ENCODE measurements at places on chromosomes 12 and 14. TPM values are rescaled to one million over a fixed set of nuclear protein-coding genes. Genes with fewer than 3 reads are reported as not detected.

The LMO3 gene
- total RNA-seq, result 3.3 TPM

The AQP2 gene
- not detected for total RNA-seq

The DIO2 gene
- total RNA-seq, result not detected

The RNASE7 gene
- 12.1 TPM for total RNA-seq

The DICER1 gene
- total RNA-seq, result 39.8 TPM

The TGFB3 gene
- total RNA-seq, result 1.3 TPM

DNA sequence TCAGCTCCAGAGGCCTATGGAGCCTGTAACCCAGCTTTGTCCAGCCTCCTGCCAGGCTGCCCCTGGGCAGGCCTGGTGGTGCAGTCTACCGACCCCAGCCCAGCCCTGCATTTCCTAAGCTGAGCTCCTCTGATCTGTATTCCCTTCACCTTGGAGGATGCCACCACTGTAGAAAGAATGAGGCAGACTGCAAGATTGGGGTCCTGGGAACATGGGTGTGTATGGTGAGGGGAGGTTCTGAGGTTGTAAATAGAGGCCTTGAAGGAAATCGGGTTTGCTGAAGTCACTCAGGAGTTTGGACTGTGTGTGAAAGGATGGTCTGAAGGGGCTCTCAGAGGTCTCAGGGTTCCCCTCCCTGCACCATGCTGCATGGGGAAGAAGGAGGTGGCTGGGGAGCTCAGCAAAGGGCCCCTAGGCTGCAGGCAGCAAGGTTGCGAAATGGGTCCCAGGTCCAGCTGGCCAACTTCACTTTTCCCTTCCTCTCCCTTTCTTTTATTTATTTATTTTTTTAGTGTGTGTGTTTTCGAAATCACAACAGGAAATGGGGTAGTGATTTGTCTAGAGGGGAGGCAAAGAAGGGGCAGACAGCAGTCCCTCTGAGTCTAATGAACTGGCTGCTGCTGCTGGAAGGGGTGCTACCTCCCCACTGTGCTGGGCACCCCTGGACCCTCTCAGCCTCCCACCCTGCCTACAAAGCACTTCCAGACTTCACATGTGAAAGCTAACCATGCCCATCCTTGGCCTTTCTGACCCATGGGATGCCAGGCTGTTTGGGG lies 1.2 kb upstream of the LRP1-AS start:
- DNase-seq, result no peak

- DNase-seq, result no peak
Observed at GRCh38 chr14:101222362-101223070, 319.0 kb upstream of the RTL1 start.

GRCh38 chr12:59119676-59120075 lies 199.4 kb upstream of the LRIG3 start:
- peak; percentile 78 for DNase-seq

GRCh38 chr14:58280954-58281787 lies 17.2 kb upstream of the ARID4A start:
- DNase-seq, result peak; percentile 88

DNA sequence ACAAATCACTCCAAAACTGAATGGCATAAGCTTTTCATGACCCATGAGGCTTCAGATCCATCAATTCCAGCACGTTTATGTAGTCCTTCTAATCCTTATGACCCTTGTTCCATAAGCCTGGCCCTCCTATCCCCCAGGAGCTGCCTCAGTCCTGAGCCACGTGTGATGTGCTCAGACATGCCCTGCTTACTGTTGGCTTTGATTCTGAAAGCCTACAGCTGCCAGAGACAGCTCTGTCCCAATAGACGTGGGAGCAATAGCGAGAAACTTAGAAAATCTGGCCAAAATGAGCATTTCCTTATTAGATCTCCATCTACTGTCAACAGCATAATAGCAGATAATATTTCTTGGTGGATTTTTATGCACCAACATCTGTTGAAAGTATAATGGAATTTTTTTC lies 33.2 kb downstream of the DUSP6 start:
- peak; percentile 82 for DNase-seq

GRCh38 chr14:89641495-89642175 lies 224.6 kb upstream of the FOXN3 start:
- no peak for DNase-seq

DNA sequence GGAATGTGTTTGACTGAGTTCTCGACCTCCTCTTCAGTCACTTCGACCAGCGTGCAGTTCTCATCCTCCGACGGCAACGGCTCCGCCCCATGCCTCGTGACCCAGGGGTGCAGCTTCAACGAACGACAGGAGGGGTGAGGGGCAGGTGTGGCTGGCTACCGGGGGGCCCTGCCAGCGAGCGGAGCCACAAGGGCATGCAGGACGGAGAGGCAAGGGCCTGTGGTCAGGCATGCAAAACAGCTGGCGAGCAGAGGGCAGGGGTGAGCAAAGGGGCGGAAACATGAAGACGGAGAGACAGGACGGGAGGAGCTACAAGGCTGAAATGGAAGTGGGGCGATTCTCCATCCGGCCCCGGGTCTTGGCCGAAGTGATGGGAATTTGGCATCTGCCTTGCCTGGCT lies 38.7 kb downstream of the P2RX4 start:
- no peak for DNase-seq

- DNase-seq, result no peak
Observed at GRCh38 chr14:96648506-96649326, 146.5 kb downstream of the PAPOLA start.

GRCh38 chr12:5691943-5692342 lies 253.1 kb downstream of the ANO2 start:
- no peak for DNase-seq

DNA sequence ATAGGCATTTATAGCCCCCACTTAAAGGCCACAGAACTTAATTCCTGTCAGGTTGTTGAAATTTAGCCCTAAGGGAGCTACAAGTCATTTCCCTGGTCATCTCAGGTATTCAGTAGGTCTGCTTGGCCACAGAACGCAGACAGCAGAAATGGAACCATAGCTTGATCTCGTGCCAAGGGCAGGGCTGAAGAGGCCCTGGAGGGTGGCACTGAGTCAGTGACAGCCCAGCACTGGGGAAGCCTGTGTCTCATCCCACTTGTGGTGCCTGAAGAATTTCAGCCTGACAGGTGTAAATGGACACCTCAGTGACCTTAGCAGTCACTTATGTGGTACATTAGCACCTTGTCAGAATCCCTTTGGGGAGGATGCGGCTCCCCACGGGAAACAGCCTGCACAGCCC lies 6.6 kb downstream of the PRKAB1 start:
- DNase-seq, result no peak

- DNase-seq, result peak; percentile 40
Observed at GRCh38 chr14:76391981-76392690, 16.2 kb downstream of the ESRRB start.

- peak; percentile 27 for DNase-seq
Observed at GRCh38 chr14:60643463-60644314, 5.6 kb downstream of the SIX1 start.

GRCh38 chr12:116278279-116278626 lies 760 bp upstream of the MED13L start:
- DNase-seq, result no peak

- DNase-seq, result no peak
Observed at GRCh38 chr12:116538076-116538591, 21.0 kb upstream of the MAP1LC3B2 start.

DNA sequence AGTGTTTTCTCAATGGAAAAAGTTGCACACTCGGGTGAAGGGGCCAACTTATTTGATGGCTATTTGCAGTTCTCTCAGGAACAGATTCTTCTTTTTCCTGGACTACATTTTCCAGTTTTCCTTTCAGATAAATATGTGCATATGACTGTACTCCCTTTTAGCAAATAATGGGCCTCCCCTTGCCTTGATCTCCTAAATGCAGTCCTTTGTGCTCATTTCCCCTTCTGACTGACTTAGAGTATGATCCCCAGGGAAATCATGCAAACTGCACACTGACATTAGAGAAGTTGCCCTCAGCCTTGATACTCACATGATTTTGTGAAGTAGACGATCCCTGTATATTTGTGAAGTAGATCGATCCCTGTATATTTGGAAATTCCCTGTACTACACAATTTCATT lies 492.9 kb upstream of the NOVA1 start:
- no peak for DNase-seq

DNA sequence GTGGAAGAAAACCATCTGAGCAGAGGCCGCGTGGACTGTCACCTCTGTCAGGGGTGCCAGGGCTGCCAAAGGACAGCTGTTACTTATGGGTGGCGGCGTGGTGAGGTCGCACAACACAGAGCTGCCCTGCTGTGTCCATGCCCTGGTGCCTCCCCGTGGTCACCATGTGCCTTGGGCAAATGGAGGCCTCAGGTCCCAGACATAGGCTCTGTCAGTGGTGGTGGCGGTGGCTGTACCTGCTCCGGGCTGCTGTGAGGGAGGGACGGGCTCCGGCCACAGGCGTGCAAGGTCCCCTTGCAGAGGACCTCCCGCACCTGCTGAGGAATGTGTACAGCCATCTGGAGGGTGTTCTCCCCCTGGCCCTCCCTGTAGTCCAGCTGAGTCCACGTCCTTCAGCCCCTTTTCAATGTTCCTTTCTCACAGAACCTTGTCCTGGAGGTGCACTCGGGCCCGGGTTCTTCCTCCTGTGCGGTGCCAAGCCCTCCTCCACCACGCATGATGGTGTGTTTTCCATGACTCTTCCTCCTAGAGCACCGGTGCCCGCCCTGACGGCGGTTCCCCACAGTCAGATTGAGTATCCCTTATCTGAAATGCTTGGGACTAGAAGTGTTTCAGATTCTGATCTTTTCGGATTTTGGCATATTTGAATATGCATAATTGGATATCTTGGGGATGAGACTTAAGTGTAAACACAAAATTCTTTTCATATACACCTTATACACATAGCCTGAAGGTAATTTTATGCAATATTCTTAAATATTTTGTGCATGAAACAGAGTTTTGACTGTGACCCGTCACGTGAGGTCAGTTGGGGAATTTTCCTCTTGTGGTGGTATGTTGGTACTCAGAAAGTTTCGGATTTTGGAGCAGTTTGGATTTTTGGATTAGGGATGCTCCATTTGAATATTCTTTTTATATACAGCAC lies 49.8 kb downstream of the TRAF3 start:
- DNase-seq, result no peak

All from bronchial epithelial cell (primary cell).